Right atrium auricular region (tissue), 2 donors: ENCODE measurements at places on chromosomes 4 and X. TPM values are rescaled to one million over a fixed set of nuclear protein-coding genes. Genes with fewer than 3 reads are reported as not detected.

- no peaks in the 10 kb centered on the region for H3K27me3 ChIP-seq
- no peak for DNase-seq
- H3K4me3 ChIP-seq, result no peak overlapping the region
- H3K4me1 ChIP-seq, result no peaks in the 10 kb centered on the region
Observed at GRCh38 chrX:14630733-14631132, 101.4 kb downstream of the GLRA2 start.

- no peaks in the 10 kb centered on the region for H3K36me3 ChIP-seq
- H3K4me1 ChIP-seq, result peaks cover 61% of the 10 kb centered on the region
- DNase-seq, result peak; percentile 81
Observed at GRCh38 chr4:2811830-2812611, 19.1 kb downstream of the SH3BP2 start.

DNA sequence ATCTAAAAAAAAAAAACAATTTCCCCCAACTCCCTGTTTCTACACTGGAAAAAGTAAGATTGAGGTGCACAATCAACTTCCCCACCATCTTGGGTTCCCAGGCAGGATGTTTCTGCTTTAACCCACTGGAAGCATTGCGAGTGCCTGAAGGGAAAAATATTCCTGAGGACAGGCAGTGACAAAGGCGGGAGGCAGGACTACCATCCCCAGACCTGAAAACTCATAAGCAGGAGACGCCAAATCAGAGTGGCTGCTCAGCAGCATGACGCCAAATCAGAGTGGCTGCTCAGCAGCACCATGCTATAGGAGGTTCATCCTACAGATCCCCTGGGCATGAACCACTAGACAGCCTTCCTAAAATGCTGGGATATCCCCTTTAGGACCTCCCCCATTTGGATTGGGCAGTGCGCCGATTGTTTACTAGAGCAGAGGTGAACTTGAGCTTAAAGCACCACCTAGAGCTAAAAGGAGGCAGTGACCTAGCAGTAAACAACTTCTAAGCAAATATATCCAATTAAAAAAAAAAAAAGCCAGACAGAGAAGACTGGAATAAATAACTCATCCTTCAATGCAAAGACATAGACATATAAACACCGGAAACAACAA, 35.0 kb upstream of the GK start:
- H3K36me3 ChIP-seq, result no peaks in the 10 kb centered on the region
- peaks cover 9% of the 10 kb centered on the region for H3K4me1 ChIP-seq
- no peaks in the 10 kb centered on the region for H3K27me3 ChIP-seq
- no peak for DNase-seq

- no peak overlapping the region for H3K4me3 ChIP-seq
- no peak overlapping the region for H3K27ac ChIP-seq
- DNase-seq, result no peak
- H3K36me3 ChIP-seq, result no peaks in the 10 kb centered on the region
Observed at GRCh38 chr4:121154103-121154515, 10.0 kb downstream of the TNIP3 start.

DNA sequence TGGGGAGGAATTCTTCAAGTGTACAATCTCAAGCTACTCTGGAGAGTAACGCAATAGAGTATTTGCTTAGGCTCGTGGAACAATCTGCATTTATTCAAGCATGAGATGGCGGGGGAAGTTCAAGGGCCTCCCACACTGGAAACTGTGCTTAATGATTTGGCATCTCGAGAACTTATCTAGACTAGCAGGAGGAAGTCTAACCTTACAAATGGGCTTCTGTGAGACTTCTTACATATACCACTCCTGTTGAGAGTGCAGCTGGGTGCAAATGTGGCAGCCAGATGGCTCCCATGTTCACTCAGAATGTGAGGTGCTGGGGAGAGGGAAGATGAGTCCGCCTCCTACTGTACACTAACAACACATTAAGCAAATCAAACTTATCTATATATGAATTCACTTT, 29.3 kb upstream of the PTPN13 start:
- no peak for DNase-seq
- no peak overlapping the region for H3K27ac ChIP-seq
- H3K4me3 ChIP-seq, result no peak overlapping the region
- H3K4me1 ChIP-seq, result no peaks in the 10 kb centered on the region
- H3K27me3 ChIP-seq, result no peaks in the 10 kb centered on the region
- H3K36me3 ChIP-seq, result no peaks in the 10 kb centered on the region

DNA sequence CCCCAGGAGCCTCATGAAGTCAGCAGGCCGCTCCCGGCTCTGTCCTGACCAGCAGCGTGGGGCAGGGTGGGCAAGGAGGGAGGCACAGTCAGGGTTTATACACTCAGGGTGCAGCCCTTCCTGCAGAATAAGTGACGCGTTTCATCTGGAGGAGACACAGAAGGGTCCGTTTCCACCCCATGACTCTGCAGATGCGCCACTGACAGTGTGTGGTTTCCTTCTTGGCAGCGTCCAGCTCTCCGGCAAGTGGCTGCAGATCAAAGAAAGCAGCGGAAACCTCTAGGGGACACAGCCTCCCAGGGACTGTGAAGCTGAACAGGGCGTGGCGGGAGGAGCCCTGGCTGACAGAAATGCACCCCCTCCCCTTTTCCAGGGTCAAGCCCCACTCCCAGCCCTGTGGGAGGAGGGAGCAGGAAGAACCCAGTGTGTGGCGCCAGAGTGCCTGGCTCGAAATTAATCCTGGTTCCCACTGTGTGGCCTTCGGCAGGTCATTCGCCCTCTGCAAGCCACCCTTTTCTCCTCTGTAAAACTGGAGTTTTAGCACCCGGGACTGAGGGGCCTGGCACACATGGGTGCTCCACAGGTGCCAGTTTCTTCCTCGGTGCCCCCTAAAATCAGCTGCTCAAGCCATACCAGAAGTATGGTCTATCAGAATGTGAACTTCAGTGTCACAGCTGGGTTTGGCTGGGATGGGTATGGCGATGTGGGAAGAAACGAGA, 17.3 kb upstream of the TBC1D14 start:
- no peaks in the 10 kb centered on the region for H3K4me1 ChIP-seq
- H3K4me3 ChIP-seq, result no peak overlapping the region
- no peak overlapping the region for H3K27ac ChIP-seq
- DNase-seq, result peak; percentile 62
- no peaks in the 10 kb centered on the region for H3K36me3 ChIP-seq
- no peaks in the 10 kb centered on the region for H3K27me3 ChIP-seq

DNA sequence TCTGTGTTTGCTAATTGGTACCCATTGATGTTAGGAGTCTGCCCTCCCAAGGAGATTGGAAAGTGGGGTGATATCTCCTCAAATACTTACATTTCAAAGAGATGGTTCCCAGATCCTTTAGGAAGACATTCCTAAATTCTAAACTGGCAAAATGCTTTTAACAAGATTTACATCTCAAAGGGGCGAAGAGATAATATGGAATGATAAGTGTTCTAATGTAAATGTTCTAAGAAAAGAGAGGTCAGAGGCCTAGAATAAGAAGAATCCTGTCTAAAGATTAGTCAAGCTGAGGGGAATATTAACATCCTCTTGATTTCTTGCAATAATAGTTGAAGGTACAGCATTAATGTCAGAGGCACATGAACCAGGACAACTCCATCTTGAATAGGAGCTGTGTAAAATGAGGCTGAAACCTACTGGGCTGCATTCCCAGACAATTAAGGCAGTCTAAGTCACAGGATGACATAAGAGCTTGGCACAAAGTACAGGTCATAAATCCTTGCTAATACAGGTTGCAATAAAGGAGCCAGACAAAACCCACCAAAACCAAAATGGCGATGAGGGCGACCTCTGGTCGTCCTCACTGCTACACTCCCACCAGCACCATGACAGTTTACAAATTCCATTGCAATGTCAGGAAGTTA, 2248.1 kb downstream of the ARAP2 start:
- H3K27ac ChIP-seq, result no peak overlapping the region
- H3K4me1 ChIP-seq, result no peaks in the 10 kb centered on the region
- no peak overlapping the region for H3K4me3 ChIP-seq
- H3K36me3 ChIP-seq, result no peaks in the 10 kb centered on the region
- DNase-seq, result no peak

DNA sequence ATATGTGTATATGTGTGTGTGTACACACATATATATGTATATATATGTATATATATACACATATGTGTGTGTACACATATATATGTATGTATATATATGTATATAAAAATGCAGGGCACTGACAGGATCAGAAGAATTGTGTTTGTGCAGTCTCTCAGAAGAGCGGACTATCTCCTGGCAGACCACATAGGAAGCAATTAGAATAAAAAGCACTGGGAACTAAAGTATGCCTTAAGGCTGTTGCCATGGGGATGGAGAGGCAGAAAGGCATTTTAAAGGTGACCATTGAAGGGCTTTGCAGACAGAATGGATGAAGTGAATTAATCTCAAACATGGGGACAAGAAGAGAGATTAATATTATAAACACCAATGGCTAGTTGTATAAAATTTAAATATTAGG, 33.7 kb upstream of the USP51 start:
- no peak overlapping the region for H3K4me3 ChIP-seq
- no peak overlapping the region for H3K27ac ChIP-seq
- no peaks in the 10 kb centered on the region for H3K36me3 ChIP-seq
- no peaks in the 10 kb centered on the region for H3K27me3 ChIP-seq
- no peaks in the 10 kb centered on the region for H3K4me1 ChIP-seq

GRCh38 chr4:169295822-169296221, 25.1 kb upstream of the SH3RF1 start:
- H3K27ac ChIP-seq, result no peak overlapping the region
- no peaks in the 10 kb centered on the region for H3K36me3 ChIP-seq
- no peak for DNase-seq
- H3K4me1 ChIP-seq, result no peaks in the 10 kb centered on the region
- no peak overlapping the region for H3K4me3 ChIP-seq

DNA sequence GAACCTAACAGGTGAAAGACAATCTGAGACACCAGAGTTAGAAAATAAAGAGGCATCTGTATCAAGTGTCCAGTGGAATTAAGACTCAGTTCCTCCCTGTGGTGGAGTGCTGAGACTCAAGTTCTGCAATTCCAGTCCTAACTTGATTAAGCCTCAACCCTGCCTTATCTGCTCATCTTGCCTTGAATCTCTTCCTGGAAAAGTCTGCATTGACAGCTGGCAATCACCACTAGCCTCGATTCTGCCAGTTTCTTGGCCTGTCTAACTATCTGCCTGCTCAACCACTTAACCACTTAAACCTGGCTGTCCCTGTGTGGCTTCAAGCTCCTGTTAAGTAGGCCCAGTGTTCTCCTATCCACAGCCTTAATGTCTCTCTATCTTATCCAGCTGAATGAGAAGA, 22.4 kb upstream of the NEIL3 start:
- H3K36me3 ChIP-seq, result no peaks in the 10 kb centered on the region
- no peaks in the 10 kb centered on the region for H3K4me1 ChIP-seq
- no peak overlapping the region for H3K27ac ChIP-seq
- no peak for DNase-seq

DNA sequence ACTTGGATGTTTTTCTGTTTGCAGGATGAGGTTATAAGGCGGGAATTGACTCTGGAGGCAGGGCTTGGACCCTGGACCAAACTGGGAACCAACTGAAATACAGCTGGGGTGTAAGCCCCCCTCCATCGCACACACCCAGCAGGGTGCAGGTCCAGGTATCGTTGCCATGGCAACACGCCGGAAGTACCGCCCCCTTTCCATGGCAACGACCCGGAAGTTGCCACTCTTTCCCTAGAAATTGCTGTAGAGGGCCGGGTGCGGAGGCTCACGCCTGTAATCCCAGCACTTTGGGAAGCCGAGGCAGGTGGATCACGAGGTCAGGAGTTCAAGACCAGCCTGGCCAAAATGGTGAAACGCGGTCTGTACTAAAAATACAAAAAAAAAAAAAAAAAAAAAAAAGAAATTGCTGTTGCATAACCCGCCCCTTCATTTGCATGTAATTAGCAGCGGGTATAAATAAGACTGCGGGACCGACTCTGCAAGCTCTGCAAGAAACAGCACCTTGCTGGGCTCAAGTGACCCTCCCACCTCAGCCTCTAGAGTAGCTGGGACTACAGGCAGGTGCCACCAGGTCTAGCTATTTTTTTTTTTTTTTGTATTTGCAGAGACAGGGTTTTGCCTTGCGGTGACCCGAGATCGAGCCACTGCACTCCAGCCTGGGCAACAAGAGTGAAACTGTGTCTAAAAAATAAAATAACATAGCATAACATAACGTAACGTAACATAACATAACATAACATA, 139.6 kb downstream of the CRLF2 start:
- H3K4me1 ChIP-seq, result no peaks in the 10 kb centered on the region
- H3K4me3 ChIP-seq, result no peak overlapping the region
- H3K27me3 ChIP-seq, result no peaks in the 10 kb centered on the region
- no peak for DNase-seq
- H3K36me3 ChIP-seq, result no peaks in the 10 kb centered on the region
- no peak overlapping the region for H3K27ac ChIP-seq

DNA sequence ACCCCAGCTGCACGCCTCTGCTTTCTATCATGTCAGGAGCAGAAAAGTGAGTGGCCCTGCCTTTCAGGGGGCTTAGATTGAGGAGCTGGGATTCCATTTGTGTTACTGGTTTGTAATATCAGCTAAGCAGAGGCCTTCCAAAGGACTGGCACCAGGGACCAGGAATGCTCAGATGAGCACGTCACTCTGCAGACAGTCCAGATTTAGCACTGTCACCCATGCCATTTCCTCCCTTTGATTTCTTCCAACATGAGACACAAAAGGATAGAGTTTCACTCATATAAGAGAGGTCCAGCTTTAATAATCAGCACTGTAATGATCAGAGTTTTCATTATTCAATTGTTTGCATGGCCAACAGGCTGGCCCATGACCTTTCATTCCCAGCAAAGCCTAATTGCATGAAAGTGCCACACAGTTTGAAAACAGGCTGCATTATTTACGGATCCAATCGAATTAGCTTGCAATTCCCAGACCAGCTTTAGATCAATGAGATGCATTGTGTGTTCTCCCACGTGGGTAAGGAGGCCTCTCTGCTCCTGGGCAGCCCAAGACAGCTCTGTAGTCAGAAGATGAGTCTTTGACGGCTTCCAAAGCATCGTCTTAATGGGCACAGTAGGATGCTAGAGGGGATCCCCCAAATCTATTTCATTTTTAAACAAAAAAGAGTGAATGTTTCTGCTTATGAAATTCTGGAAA, 9.8 kb upstream of the SLC2A9 start:
- H3K27me3 ChIP-seq, result no peaks in the 10 kb centered on the region
- H3K36me3 ChIP-seq, result no peaks in the 10 kb centered on the region
- DNase-seq, result no peak
- no peaks in the 10 kb centered on the region for H3K4me1 ChIP-seq
- H3K27ac ChIP-seq, result peak overlapping the region; percentile 79
- H3K4me3 ChIP-seq, result no peak overlapping the region

DNA sequence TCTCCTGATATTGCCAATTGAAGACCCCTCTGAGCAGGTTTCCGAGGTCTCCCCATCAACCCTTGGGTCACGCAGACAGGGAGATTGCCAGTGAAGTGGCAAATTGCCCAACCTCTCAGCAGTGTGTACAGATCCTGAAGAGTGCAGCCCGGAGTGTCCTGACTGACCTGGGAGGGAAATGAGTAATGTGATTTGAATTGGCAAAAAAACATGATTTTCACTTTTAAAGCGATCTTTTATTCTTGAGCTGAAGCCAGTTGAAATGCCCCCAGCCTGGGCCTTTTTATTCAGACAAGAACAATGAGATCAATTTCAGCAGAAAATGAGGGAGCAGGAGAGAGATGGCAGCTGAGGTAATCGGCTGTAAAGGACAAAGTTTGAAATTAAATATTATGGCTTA, 401.8 kb downstream of the RAPGEF2 start:
- no peaks in the 10 kb centered on the region for H3K4me1 ChIP-seq
- no peak for DNase-seq
- H3K27me3 ChIP-seq, result no peaks in the 10 kb centered on the region
- H3K36me3 ChIP-seq, result no peaks in the 10 kb centered on the region

The BTC gene
- 0.12 TPM for total RNA-seq

The ADGRG2 gene
- total RNA-seq, result 0.67 TPM

The REPS2 gene
- total RNA-seq, result 14.1 TPM

The OPRPN gene
- not detected for total RNA-seq

The AMTN gene
- total RNA-seq, result not detected

The SLC39A8 gene
- total RNA-seq, result 143 TPM
